Breast epithelium (tissue), 4 donors: ENCODE measurements at places on chromosomes 4 and X. TPM values are rescaled to one million over a fixed set of nuclear protein-coding genes. Genes with fewer than 3 reads are reported as not detected.

GRCh38 chr4:114156371-114156770 is 176.9 kb upstream of the ARSJ start:
- DNase-seq: no peak

DNA sequence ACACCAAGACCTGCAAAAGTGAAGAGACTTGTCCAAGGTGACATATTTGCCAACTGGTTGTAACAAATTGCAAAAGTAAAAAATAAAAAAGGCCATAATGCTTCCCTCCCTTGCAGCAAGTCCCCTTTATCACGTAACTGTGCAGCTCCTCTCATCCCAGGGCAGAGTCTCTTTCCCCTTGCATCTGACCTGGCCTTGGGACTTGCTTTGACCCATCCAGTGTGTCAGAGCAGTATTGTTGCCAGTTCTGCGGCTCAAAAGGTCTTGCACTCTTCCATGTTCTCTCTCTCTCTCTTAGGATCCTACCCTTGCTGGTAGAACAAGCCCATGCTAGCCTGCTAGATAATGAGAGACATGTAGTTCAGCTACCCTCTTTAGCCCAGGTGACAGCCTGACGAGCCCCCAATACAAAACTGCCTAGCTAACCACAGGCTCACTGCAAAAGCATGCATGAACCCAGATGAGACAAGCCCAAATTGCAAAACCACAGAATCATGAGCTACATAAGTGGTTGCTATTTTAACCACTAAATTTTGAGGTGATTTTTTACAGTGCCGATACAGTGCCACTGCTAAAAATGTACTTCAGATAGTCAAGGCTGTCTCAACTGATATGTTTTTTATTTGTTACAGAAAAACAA is 289.5 kb upstream of the PPARGC1A start:
- no peak for DNase-seq

- no peak for DNase-seq
Measured at GRCh38 chrX:12975670-12975965, 708 bp downstream of the TMSB4X start.

TENM3 gene
- 4.6 TPM for total RNA-seq

SHOX gene
- total RNA-seq: 0.33 TPM
